ENCODE measurements at places on chromosomes 12 and 14.

- no peak for DNase-seq
Observed at GRCh38 chr14:23209651-23210423, 26.4 kb upstream of the SLC7A8 start.

DNA sequence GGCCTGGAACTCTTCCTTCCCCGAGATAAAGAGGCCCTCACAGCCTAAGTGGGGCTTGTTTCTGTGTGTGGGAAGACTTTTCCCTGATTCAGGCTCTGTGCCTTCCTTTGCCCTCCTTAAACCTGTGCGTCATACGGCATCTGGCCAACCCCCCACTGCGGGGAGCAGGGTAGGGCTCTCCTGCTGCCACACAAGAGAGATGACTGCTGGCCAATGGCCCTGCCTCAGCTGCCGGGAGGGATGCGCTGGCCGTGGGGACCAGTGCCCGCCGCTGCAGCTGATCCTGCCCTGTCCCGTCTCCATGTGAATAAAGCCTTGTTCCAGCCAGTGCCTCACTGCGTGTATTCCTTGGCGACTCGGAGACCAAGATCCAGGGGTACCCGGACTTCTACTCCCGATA lies 42.5 kb upstream of the BEGAIN start:
- no peak for DNase-seq

DNA sequence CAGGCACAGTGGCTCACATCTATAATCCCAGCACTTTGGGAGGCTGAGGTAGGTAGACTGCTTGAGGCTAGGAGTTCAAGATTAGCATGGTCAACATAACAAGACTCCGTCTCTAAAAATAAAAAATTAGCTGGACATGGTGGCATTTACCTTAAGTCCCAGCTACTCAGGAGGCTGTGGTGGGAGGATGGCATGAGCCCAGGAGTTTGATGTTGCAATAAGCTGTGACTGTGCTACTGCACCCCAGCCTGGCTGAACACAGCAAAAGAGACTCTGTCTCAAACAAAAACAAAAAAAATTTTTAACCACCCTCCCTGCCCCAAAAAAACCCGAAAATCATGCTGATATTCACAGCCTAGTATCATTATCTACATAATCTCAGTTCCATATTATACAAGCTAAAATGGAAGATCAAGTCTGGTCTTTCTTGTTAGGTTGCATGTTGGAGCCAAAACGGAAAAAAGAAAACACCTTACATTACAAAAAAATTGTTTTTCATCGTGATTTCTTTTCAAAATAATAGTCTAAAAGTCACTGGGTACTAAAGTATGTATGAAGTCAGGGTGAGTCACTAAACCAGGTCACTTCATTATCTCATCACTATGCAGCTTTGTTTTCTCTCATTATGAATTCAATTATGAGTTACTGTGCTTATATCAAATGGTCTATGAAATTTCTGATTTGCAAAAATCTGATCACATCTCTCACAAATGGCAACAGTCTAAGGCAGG lies 13.8 kb downstream of the GXYLT1 start:
- no peak for DNase-seq

DNA sequence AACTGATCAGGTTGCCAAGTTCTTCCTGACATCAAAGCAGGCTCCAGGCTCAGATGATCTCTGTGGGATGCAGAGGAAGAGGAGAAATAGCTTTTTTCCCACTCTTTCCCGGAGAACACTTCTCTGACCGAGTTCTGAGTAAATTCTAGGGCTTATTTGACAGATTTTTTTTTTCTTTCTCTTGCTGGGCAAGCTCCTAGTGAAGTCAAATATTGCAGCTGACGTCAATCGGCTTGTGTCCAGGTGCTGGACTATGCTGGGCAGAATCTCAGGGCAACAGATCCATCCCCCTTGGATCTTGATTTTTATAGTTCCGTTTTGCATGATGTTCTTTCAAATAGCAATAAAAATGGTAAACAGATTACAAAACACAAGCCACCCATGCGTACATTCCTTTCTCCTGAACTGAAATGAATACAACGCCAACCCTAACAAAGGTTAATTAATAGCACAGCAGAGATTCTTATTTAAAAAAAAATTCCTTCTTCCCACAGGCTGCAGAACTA lies 182.2 kb downstream of the NOVA1 start:
- no peak for DNase-seq

DNA sequence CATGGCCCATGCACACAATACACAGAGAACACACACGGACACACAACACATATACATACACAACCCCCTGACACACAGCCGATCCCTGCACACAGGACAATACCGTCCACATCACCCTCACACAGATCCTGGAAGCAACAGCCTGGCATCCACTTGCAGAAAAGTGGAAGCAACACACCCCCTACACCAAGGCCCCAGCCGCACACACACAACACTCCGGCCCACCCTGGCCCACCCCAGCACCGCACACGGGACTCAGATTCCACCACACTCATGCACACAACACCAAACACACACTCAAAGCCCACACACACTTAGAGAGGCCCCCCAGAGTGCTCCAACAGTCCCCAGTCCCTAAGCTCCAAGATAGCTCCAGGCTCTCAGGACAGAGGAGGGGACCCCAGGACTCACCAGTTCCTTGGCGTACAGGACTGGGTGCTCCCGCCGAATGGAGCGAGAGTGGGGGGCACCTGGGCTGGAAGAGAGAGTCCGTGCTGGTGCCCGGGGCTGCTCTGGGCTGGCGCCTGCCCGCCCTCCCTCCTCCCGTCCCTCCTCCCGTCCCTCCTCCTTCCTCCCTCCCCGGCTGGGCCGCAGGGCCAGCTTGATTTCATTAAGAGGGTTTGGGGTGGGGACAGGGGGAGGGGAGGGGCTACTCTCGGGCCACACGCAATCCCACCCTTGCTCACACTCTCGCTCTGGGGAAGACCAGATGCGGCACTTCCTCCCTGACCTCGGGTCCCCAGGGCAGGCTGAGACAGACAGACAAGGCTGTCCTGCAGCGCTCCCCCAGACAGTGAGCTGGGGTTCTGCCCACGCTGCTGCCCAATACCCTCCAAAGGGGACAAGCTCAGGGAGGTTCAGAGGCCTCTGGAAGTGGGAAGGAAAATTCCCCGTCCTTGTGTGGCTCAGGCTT lies at the start of gene TMEM119:
Gene TMEM119 (minus strand): TSS at position 526 of the 913 bp plus-strand sequence. CDS start 5,701 bp downstream, outside the sequence.
- no peak for DNase-seq

- no peak for DNase-seq
Observed at GRCh38 chr12:101086490-101087135, 123.4 kb downstream of the SLC5A8 start.

- no peak for DNase-seq
Observed at GRCh38 chr12:118982984-118983761, 1.8 kb downstream of the SRRM4 start.

DNA sequence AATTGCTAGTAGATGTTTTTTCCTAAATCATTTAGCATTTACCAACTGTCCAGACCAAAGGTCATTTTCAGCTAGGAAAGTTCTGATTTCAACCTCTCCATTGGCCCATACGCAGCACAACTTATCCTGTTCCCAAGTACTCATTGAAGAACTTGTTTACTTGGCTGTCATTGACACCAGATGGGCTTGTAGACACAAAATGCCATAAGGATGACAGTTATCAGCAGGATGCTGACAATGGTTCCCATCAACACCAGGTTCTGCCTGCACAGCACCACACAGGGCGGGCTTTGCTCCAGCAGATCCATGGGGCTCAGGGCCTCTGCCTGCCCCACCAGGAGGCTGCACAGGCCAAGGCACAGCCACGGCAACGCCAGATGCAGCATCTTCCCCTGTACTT lies 36.5 kb upstream of the TMPRSS12 start:
- no peak for DNase-seq

GRCh38 chr14:44316647-44317440 lies 190.2 kb downstream of the FSCB start:
- no peak for DNase-seq

DNA sequence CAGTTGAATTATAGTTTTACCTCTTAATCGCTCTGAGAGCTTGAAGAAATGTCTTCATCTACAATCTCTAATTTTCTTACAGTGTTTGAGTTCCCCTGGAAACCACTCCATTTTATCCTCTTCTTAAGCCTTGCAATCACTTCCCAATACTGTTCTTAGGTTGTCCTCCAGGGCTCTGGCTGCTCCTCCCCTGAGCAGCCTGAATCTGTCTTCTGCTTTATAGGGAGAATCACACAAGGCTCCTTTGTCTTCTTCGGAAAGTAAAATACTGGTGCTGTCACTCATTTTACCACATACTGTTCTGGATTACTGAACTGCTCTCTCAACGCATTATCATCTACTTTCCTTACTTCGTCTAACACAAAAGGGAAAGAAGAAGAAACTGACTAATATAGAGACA lies 133.7 kb downstream of the MDGA2 start:
- no peak for DNase-seq

DNA sequence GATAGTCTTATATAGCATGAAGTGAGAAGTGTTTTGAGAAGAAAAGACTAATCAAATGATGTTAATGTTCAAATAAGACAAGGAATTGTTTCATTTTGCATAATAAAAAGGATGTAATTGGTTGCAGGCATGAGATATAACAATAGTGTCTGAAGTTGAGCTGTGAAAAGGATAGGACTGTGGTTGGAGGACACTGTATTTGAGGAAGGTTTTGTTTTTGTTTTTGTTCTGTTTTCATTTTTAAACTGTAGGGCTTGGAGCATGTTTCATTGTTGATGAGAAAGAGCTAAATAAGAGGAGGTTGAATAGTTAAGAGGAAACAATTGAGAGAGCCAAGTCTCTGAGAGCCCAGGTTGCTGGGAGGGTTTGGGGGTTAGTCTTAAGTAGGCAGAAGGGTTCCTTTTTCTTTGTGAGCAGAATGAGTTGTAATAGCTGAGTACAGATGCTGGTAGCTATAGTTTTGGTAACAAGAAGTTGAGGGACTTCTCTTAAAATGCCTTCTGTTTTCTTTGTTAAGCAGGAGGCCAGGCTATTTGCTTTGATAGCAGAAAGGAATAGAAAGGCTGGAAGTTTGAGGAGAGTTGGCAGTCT lies 58.4 kb downstream of the CCDC91 start:
- DNase-seq: no peak

DNA sequence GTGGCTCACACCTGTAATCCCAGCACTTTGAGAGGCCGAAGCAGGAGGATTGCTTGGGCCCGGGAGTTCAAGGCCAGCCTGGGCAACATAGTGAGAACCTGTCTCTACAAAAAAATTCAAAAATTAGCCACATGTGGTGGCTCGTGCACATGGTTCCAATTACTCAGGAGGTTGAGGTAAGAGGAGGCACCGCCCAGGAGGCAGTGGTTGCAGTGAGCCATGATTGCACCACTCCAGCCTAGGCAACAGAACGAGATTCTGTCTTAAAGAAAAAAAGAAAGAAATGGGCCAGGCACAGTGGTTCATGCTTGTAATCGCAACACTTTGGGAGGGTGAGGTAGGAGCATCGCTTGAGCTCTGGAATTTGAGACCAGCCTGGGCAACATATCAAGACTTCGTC lies 33.5 kb downstream of the MAP1LC3B2 start:
- DNase-seq: no peak

DNA sequence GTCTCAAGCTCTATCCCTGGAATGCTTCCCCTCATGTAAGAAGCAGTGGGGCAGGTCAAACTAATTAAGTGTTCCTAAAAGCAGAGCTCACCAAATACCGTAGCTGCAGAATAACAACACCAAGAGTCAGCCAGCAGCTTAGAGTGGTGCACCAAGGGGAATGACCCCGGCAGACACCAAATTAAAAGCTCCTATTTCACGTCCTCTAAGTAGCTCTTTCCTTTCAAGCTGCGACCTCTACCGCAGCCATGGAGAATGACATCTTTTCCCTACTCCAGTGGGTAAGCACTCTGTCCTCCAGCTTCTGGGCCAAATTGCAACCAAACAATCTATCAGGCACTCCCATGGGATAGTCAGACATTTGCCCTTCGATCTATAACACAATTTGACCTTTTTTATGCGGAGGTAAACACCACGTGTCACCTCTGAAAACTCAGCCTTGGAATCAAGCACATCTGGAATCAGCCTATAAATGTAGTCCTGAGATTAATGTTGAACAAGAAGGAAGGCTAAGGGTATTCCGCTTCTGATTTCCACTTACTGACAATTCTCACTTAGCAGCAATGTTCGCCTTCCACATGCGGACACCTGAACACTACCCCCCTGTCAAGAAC lies 67.6 kb upstream of the CDKN3 start:
- DNase-seq: no peak

DNA sequence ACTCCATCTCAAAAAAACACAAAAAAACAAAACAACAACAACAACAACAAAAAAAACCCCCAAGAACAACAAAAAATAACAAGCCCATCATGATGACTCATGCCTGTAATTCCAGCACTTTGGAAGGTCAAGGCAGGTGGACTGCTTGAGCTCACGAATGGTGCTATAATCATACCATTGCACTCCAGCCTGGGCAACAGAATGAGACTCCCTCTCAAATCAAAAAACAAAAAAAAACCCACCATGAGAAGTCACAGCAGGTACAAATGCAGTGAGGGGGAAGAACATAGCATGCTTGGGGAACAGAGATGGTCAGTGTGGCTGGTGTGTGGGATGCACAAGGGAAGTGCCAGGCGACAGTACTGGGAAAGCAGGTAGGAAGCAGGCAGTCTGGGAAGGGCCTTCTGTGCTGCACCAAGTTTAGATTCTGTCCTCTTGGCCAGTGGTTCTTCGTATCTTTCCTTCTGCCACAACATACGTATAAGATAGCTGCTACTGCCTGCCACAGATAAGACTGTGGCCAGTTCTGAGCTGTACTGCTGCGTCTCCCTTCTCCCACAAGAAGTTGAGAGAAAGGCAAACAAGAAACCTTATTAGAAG lies 28.0 kb downstream of the ATG14 start:
- no peak for DNase-seq

DNA sequence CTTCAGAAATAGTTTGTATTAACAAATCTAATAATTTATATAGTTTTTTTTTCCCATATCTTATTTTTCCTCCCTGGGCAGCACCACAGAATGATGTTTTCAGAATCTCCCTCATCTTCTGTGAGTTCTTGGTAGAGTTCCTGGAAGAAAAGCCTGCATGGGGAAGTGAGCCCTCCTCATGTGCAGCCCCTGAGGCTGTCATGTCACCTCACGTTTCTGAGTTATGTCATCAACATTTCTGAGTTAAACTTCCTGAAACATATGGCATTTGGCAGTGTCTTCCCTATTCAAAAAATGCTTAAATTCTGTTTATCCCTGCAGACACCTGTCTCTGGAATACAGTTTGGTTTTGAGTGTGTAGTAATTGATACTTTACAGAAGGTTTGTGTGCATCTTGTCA lies 979.0 kb downstream of the TMEM121 start:
- no peak for DNase-seq

GRCh38 chr12:79737875-79738718 lies 47.3 kb upstream of the PAWR start:
- no peak for DNase-seq

DNA sequence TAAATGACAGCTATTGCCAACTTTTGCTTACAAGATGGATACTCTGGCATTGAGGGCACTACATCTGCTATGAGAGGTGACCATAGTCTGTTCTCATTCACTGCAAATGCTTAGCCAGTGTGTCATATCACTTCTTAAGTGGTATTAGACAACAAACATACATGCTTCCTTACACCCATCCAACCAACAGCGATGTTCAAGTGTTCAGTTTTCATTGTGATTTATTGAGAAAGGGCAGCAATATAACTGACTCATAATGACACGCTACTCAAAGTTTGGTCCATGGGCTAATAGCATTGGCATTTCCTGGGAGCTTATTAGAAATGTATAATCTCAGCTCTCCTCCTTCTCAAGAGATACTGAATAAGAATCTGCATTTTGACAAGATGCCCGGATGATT lies 181.7 kb downstream of the NPAS3 start:
- no peak for DNase-seq

- no peak for DNase-seq
Observed at GRCh38 chr12:84658877-84659276, 253.7 kb downstream of the SLC6A15 start.

GRCh38 chr14:42629553-42629952 lies 1022.9 kb downstream of the LRFN5 start:
- no peak for DNase-seq

GRCh38 chr12:24565300-24565699 lies 383.6 kb downstream of the BCAT1 start:
- DNase-seq: no peak

Data from activated naive CD8-positive, alpha-beta T cell treated with anti-CD3 and anti-CD28 coated beads, Interleukin-2, amount 50 U/mL, for 16 hours (primary cell).